Pericardium fibroblast (primary cell): ENCODE measurements at places on chromosomes 4 and X. TPM values are rescaled to one million over a fixed set of nuclear protein-coding genes. Genes with fewer than 3 reads are reported as not detected.

Gene TGIF2LX
- not detected in 2 replicates for total RNA-seq

Gene SPATA18
- 2.9 and 7.7 TPM in 2 replicates for total RNA-seq

Gene GAGE12H
- not detected in 2 replicates for total RNA-seq

Gene GAGE12E
- total RNA-seq: not detected in 2 replicates

Gene TCP11X2
- total RNA-seq: not detected in 2 replicates

Gene CXorf58
- not detected in 2 replicates for total RNA-seq

Gene MGARP
- 16.0 and 40.5 TPM in 2 replicates for total RNA-seq

Gene SH3BP2
- total RNA-seq: 27.3 and 28.5 TPM in 2 replicates

Gene IGFBP7
- total RNA-seq: 575 and 1,624 TPM in 2 replicates

Gene HDX
- 0.82 and 1.9 TPM in 2 replicates for total RNA-seq

Gene ZNF595
- 3.7 and 5.4 TPM in 2 replicates for total RNA-seq

Gene CCDC158
- total RNA-seq: under 0.01 TPM in 2 replicates

Gene UNC5C
- total RNA-seq: 0.26 and 0.58 TPM in 2 replicates

Gene SPRY1
- 59.6 and 217 TPM in 2 replicates for total RNA-seq

Gene TXK
- not detected in 2 replicates for total RNA-seq
